ENCODE measurements at places on chromosomes 16 and 17.

- DNase-seq: no peak
Observed at GRCh38 chr17:8954339-8954738, 11.2 kb downstream of the PIK3R5 start.

GRCh38 chr17:77893144-77894044, 65.1 kb upstream of the TNRC6C start:
- DNase-seq: no peak

DNA sequence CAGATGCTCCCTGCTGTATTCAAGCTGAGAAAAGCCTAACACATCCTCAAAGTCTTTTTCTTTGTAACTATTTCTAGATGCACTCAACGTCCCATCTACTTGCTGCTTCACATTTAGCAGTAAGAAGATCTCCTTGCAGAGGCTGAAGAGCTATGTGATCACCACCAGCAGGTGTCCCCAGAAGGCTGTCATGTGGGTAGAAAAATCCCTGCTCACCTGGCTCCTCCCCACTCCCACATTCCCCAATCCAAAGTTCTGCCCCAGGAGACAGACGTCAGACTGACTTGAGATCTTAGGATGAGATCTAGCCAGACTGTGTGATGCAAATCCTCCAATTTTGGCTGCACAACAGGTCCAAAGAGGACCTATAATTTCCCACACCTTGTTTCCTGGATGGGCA, 1.1 kb downstream of the CCL13 start:
- no peak for DNase-seq

DNA sequence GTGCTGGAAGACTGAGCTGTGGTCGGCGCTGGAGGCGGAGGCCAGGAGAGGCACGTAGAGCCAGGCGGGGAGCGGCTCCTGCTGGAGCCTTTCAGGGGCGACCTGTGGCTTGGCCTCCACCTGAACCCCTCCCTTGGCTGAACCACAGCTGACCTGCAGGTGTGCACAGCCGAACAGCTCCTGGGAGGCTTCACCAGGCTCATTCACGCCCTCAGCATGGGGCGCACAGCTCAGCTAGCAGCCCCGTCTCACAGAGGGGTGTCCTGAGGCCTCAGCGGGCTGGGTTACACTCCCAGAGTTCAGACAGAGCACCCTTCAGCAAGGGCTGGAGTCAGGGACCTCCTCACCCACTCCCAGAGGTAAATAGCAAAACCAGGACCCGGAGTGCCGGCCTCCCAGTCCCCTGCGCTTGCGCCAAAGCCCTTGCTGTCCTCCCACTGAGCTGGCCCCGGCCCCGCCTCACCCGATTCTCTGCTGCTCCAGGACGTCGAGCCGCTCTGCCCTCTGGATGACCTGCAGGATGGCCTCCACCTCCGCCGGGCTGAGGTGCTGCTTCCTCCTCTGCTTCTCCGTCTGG, 31.7 kb downstream of the RPH3AL start:
- no peak for DNase-seq

- DNase-seq: peak; percentile 92
Observed at GRCh38 chr17:77145612-77146245, 5.0 kb downstream of the SEC14L1 start.

All from renal cortical epithelial cell (primary cell).